ENCODE measurements at places on chromosomes 1 and 21.

- no peak for DNase-seq
These were observed 32.8 kb upstream of the AJAP1 start for GRCh38 chr1:4621646-4622045.

GRCh38 chr1:54487571-54488050, 60.4 kb upstream of the ACOT11 start:
- DNase-seq = no peak

- DNase-seq = no peak
These were observed 45.8 kb upstream of the NTPCR start for GRCh38 chr1:232904566-232904965.

DNA sequence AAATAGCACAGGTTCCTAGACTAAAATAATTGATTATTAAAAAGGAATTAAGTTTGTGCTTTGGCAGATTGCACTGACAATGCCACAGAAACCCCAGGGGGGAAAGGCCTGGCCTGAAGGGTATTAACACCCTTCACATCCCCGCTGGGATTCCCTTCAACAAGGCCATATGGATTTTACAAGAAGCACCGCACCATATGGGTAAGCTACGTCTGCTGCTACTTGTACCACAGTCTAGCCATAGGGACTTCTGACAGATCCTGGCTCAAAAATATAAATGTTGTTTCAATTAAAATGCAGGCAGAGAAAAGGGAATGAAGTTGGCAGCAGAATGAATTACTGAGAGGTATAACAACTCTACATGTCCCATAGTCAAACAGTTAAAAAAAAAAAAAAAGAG, 101.0 kb downstream of the DENND1B start:
- no peak for DNase-seq

GRCh38 chr1:46983166-46983829, 40.2 kb upstream of the CYP4X1 start:
- DNase-seq = no peak

DNA sequence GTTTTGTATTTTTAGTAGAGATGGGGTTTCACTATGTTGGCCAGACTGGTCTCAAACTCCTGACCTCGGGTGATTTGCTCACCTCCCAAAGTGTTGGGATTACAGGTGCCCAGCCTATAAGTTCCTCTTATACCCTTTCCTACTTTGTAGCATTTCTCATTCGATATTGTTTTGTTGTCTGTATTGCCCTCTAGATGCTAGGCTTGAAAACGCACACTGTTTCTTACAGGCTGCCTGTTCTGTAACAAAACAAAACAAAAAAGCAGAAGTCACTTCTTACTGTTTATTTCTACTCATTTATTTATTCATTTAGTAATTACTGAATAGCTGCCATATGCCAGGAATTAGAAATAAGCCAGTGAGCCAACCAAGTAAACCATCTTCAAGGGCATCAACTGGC, 136.9 kb upstream of the BMP8A start:
- no peak for DNase-seq

- DNase-seq = no peak
These were observed 17.6 kb upstream of the IFI6 start for GRCh38 chr1:27689423-27690173.

GRCh38 chr1:33082575-33083108, 1.7 kb downstream of the AZIN2 start:
- no peak for DNase-seq

- no peak for DNase-seq
These were observed 35.6 kb downstream of the MEF2D start for GRCh38 chr1:156464825-156465452.

DNA sequence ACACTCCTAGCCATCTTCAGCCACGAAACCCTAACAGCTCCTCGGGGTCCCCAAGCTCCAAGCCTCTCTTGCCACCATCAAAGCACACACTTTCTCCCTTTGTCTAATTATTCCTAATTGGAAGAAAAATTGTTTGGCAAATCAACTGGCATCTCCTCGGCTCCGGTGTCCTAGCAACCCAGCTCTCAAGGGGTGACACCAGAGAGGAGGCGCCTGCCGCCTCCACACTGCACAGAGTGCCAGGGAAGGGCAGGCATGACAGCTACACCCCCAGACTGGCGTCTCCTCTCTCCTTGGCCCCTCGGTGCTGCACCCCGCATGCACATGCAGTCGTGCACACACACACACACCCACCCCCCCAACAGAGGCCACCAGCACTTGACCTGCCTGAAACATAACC, 18.2 kb upstream of the GJB5 start:
- DNase-seq = no peak

DNA sequence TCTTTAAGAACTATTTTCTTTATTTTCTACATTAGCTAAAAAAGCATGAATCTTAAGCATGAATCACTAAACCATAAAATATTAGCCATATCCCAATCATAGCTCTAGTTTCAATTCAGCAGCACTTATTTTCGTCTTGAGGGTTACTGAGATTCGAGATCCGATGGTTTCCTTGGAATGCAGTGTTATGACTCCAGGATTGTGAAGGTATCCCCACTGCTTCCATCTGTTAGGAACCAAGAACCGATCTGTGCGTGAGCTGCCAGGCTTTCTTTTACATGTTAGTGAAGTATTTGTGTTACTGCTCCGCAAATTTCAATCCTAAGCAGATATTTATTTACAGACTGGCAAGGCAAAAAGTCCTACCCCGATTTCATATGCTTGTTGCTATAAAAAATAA, 18.8 kb downstream of the TNFRSF9 start:
- no peak for DNase-seq

DNA sequence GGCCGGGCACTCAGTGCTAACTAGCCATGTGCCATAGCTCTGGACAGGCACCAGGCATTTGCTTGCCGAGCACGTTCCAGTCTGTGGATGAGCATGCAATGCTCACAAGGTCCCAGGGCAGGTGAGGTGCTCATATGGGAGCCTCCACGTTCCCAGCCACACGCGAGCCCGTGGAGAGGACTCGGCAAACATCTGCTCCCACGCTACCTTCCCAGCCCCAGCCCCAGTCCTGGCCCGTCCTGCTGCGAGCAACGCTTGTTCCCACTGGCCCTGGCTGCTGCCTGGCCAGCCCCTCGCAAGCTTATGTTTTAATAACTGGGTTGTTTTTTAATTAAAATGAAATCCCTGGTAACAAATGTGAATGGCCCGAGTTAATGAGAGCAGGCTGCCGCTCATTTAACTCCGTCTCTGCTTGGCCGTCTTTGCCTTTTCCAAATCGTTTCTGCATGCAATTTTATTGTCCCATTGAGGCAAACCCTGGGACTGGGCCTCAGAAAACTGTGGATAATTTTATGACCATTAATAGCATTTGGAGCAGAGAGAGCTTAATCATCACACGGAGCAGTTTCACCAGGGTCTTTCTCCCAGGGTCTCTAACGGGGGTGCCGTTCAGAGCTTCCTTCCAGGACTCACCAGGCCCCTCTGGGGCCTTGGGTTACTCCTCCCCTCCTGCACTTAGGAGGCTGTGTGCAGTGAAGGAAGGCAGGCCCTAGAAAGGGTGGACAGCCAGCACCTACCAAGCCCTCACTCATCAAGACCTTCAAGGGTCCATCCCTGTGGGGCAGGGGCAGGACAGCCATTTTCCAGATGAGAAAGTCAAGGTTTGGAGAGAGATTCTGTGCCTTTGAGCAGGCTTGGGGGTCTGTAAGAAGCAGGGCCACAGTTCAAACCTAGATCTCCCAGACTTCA, 136.8 kb downstream of the GLIS1 start:
- DNase-seq = no peak

- DNase-seq = no peak
These were observed 1.2 kb upstream of the RNF223 start for GRCh38 chr1:1075148-1075935.
